HS-27A (cell line): ENCODE measurements at places on chromosomes 4 and X.

GRCh38 chr4:163693776-163694175 is 199.3 kb downstream of the TMA16 start:
- peak; percentile 72 for DNase-seq

DNA sequence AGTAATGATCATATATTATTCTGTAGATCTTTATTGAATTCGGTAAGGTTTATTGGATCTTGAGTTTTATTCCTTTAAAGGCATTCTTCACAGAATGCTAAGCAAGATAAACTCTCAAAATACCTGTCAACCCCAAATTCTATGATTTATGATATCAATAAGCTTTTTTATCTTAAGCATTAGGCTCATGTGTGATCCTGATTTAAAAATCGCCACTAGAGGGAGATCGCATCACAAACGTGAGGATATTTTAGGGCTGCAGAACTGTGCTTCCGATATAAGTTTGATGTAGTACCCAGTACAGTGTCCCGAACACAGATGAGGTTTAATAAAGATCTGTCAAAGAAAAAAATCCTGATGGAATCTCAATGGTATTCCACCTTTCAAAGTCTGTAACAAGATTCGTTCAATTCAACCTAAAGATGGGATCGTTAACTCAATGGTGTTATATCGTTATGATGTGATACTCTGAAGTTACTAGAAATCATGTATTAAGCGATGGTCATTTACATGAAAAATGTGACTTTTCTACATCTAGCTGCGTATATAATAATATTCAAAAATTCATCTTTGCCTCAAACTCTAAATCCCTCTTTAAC is 169.0 kb downstream of the CORIN start:
- peak; percentile 19 for DNase-seq

- no peak for DNase-seq
These were observed 22.8 kb upstream of the SH3RF1 start for GRCh38 chr4:169293343-169294176.

GRCh38 chr4:140065393-140065792 is 88.6 kb downstream of the MAML3 start:
- no peak for DNase-seq

DNA sequence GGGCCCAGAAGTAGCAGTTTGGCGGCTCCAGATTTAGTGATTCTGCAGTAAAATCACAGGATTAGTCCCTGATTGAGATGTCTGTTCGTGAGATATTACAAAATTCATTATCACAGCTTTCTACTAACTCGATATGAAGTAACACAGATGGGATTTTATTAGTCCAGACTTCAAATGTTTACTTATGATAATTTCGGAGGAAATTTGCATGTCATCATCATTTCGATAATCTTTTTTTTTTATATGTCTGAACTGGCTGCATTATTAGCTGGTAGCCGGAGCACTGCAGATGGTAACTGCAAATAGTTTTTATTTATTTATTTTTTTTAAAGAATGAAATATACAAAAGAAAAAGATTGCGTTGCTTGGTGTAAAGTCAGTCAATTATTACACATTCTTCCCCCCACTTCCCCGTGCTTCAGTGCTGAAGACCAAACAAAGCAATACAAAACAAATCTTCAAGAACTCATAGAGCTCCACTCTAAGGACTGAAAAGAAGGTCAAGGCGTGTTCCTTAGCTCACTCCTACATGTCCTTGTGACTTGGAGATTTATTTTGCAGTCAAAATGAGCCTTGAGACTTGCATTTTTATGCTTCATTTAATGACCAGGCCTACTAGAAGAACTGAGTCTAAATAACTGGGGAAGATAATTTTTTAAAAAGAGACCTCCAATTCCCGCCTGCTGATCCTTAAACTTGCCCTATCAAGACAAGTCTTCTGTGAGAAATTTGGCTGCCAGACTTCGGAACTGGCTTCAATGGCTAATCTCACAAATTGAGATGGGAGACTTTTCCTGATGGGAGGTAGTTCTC is 11.7 kb upstream of the PITX2 start:
- DNase-seq, result no peak
